Vagina (tissue), 2 donors: ENCODE measurements at places on chromosomes 13 and 19. TPM values are rescaled to one million over a fixed set of nuclear protein-coding genes. Genes with fewer than 3 reads are reported as not detected.

RETN gene
- total RNA-seq: not detected

CABP5 gene
- not detected for total RNA-seq

B3GNT3 gene
- 1.5 TPM for total RNA-seq

OR7D2 gene
- not detected for total RNA-seq

NOVA2 gene
- 1.5 TPM for total RNA-seq

CFAP97D2 gene
- total RNA-seq: not detected
